Sciatic nerve (tissue), 2 donors: ENCODE measurements at places on chromosomes 16 and 17. TPM values are rescaled to one million over a fixed set of nuclear protein-coding genes. Genes with fewer than 3 reads are reported as not detected.

Gene ZG16
- total RNA-seq, result not detected

- DNase-seq, result no peak
Measured at GRCh38 chr16:67542464-67542863, 13.8 kb downstream of the RIPOR1 start.

- no peak for DNase-seq
Measured at GRCh38 chr16:85781695-85782370, 17.5 kb downstream of the EMC8 start.

DNA sequence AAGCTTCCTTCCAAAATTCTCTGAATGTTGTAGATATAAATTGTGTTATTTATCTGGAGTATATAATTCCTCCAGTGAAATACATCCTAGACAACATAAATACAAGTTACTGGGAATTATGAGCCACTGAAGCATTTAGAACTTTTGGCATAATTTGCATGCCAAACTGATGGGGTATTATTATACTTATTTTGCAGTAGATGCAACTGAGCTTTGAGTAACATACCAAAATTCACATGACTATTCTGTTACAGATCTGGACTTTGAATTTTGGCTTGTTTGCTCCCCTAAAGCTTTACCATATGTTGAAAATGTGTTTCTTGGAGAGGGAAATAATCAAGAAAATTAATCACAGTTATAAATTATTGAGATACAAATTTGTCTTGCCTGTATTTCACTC is 372.5 kb downstream of the CDH11 start:
- DNase-seq, result no peak

Gene BEAN1
- total RNA-seq, result 1.8 TPM
